CD14-positive monocyte (primary cell): ENCODE measurements at places on chromosomes 1 and 21. TPM values are rescaled to one million over a fixed set of nuclear protein-coding genes. Genes with fewer than 3 reads are reported as not detected.

Gene ACOT11
- 0.79 TPM for polyA plus RNA-seq

Gene CSMD2
- polyA plus RNA-seq = not detected

Gene GIPC2
- not detected in 2 replicates for polyA plus RNA-seq

Gene RWDD3
- polyA plus RNA-seq = 18.1 TPM

GRCh38 chr1:156146769-156147405, 6.5 kb upstream of the SEMA4A start:
- DNase-seq = peak; percentile 56
- no peak overlapping the region for H3K4me3 ChIP-seq
- peak overlapping the region; percentile 98 for H3K27ac ChIP-seq
- H3K4me1 ChIP-seq = peaks cover 62% of the 10 kb centered on the region
- H3K36me3 ChIP-seq = no peaks in the 10 kb centered on the region

DNA sequence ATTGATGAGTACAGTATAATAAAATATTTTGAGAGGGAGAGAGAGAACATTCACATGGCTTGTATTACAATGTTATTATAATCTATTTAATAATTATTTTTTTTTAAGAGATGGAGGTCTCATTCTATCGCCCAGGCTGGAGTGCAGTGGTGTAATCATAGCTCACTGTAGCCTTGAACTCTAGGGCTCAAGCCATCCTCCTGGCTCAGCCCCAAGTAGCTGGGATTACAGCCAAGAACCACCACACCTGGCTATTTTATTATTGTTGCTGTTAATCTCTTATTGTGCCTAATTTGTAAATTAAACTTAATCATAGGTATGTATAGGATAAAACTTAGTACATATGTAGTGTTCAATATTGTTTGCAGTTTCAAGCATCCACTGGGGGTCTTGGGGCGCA, 57.8 kb downstream of the HS2ST1 start:
- H3K36me3 ChIP-seq = no peaks in the 10 kb centered on the region
- no peak for DNase-seq
- no peaks in the 10 kb centered on the region for H3K27me3 ChIP-seq
- no peak overlapping the region for H3K4me3 ChIP-seq
- H3K4me1 ChIP-seq = no peaks in the 10 kb centered on the region
- H3K27ac ChIP-seq = no peak overlapping the region

- H3K27me3 ChIP-seq = no peaks in the 10 kb centered on the region
- peaks cover 11% of the 10 kb centered on the region for H3K4me1 ChIP-seq
- no peak overlapping the region for H3K27ac ChIP-seq
- H3K36me3 ChIP-seq = no peaks in the 10 kb centered on the region
These were observed 9.4 kb upstream of the XCL1 start for GRCh38 chr1:168567007-168567406.

- no peaks in the 10 kb centered on the region for H3K36me3 ChIP-seq
- H3K4me3 ChIP-seq = no peak overlapping the region
- H3K27ac ChIP-seq = no peak overlapping the region
- DNase-seq = no peak
These were observed 398.3 kb downstream of the DUSP10 start for GRCh38 chr1:221343607-221344006.

DNA sequence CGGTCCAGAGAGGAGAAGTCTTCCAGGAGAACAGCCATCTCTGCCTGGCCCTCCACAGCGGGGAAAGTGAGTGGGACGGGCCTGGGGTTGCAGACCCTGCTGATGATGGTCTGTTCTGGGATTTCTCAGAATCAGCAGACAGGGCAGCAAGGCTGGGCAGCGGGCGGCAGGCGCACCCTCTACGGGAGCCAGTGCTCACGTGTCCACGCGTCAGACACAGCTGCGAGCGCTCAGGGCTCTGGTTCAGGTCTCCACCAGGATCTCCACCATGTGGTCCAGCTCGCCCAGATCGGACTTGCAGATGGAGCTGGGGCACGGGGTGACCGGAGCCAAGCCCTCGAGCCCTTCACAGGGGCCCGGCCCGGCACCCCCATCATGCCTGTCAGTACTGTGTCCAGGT, 5.5 kb downstream of the CLCA4 start:
- H3K27me3 ChIP-seq = no peaks in the 10 kb centered on the region
- DNase-seq = no peak
- no peaks in the 10 kb centered on the region for H3K36me3 ChIP-seq
- H3K4me3 ChIP-seq = no peak overlapping the region
- H3K27ac ChIP-seq = no peak overlapping the region

- H3K27me3 ChIP-seq = no peaks in the 10 kb centered on the region
- no peak overlapping the region for H3K4me3 ChIP-seq
- DNase-seq = no peak
- H3K36me3 ChIP-seq = no peaks in the 10 kb centered on the region
- H3K4me1 ChIP-seq = no peaks in the 10 kb centered on the region
These were observed 60.6 kb upstream of the STUM start for GRCh38 chr1:226487921-226488320.

GRCh38 chr1:183877053-183877720, 72.3 kb downstream of the RGL1 start:
- DNase-seq = no peak
- no peaks in the 10 kb centered on the region for H3K36me3 ChIP-seq
- H3K4me3 ChIP-seq = no peak overlapping the region
- H3K27me3 ChIP-seq = no peaks in the 10 kb centered on the region
- no peak overlapping the region for H3K27ac ChIP-seq
- peaks cover 47% of the 10 kb centered on the region for H3K4me1 ChIP-seq
